ENCODE measurements at places on chromosomes 16 and 17. TPM values are rescaled to one million over a fixed set of nuclear protein-coding genes. Genes with fewer than 3 reads are reported as not detected.

NOTUM gene
- 0.38 TPM for total RNA-seq

C16orf92 gene
- total RNA-seq = not detected

RNF112 gene
- total RNA-seq = 0.27 TPM

HIGD1B gene
- total RNA-seq = not detected

PMP22 gene
- total RNA-seq = 0.38 TPM

ZSCAN10 gene
- not detected for total RNA-seq

EVPLL gene
- total RNA-seq = not detected

KRT40 gene
- not detected for total RNA-seq
